ENCODE measurements at places on chromosomes 6 and 20. TPM values are rescaled to one million over a fixed set of nuclear protein-coding genes. Genes with fewer than 3 reads are reported as not detected.

The TP53TG5 gene
- total RNA-seq: not detected

The WFDC12 gene
- total RNA-seq: not detected

The FAXC gene
- 1.1 TPM for total RNA-seq

The RALGAPA2 gene
- 7.7 TPM for total RNA-seq

DNA sequence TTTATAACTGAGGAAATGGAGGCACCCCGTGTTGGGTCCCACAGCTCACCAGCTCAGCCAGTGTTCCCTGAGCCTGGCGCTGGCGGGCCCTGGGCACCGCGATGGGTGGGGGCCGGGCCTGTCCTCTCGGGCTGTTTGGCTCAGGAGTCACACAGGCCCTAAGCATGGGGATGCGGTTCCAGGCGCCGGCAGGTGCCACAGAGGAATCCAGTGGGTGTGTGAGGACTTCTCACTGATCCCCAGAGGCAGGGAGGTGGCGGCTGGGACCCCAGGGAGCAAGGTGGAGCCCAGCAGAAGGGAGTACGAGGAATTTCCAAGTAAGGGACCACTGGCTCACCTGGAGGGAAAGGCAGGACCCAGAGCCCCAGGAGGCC, 57.5 kb downstream of the IRF4 start:
- DNase-seq: peak; percentile 18

- DNase-seq: no peak
Measured at GRCh38 chr20:61912665-61913422, 152.8 kb downstream of the TAF4 start.

- DNase-seq: no peak
Measured at GRCh38 chr6:11242711-11243110, 10.2 kb upstream of the NEDD9 start.

GRCh38 chr20:54980103-54980960, 504.9 kb downstream of the DOK5 start:
- DNase-seq: no peak
